ENCODE measurements at places on chromosomes 4 and X.
A peak's percentile ranks its signal among the peaks of the same experiment; 100 is the strongest.

DNA sequence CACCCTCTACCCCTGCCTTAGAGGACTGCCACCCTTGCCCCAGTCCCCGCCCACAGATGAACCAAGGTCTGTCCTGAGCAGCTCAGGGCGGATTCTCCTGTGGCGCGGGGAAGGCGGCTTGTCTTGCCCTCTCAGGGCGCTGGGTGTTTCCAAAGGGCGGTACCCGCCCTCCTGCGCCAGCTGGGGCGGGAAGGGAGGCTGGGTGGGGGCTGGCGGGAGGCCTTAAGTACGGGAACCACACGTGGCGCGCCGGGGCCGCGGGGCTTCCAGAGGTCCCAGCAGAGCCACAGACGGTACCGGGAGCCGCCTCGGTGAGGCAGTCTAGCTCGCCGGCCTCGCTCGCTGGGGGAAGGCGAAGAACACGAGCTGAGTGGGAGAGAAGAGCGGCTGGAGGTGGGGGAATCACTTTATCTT, 361.1 kb downstream of the MID1IP1 start:
- peak; percentile 29 for DNase-seq

DNA sequence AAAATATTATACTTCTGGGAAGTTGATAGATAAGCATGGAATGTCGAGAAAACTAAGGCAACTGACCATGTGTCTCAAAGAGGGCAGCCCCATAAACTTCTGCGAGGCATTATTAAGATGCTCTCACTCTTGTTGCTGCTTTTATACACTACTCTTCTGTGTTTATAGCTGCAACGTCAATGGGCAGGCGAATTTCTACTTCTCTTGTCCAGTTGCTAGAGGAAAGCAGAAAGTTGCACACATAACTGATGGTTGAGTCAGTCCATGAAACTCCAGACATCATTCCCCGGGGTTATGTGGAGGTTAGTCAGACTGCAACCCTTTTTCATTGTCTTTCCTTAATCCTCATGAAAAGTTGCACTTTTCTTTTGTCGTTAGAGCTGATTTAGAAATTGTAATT, 39.8 kb downstream of the VCX3B start:
- no peak for DNase-seq

- DNase-seq = no peak
Observed at GRCh38 chr4:21901281-21901680, 47.3 kb downstream of the KCNIP4 start.

DNA sequence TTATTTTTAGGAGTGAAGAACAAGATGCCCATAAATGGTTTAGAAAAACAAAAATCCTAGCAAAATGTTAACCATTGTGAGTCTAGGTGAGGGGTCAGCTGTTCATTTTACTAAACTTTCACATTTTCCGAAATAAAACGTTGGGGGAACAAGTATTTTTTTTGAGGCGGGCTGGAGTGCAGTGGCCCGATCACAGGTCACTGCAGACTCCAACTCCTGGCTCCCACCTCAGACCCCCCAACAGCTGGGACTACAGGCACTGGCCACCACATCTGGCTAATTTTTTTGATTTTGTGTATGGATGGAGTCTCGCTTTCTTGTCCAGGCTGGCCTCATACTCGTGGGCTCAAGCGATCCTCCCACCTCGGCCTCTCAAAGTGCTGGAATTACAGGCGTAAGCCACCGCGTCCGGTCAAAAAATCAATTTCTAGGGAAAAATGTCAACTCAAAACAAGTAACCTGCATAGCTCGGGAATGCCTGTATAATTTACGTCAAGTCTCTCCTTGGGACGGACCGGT, 742 bp upstream of the TAF1 start:
- DNase-seq = no peak

GRCh38 chr4:82754513-82755165, 44.0 kb downstream of the SCD5 start:
- DNase-seq = no peak

DNA sequence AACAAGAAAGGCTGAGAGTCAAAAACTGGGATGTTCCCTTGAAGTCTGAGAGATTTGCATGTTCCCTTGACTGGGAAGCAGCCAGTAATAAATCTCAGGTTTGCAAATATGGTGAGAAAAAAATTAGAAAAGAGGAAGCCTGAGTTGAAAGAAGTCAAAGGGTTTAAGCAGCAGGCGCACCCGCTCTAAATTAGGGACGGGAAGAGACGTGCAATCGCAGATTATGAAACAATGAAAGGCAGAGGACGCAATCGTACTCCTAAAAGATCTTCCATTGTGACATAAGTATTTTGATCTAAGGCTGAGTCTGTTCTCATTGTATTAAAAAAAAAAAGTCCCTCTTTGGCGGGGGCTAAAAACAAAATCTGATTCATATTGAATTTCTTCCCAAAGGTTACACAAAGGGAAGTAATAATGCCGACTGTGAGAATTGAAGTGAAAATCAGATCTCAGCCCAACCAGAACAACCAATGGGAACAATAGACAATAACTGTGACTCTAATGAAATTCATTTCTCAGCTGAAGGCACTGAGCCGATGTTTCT, 28.2 kb downstream of the SAT1 start:
- DNase-seq = no peak

- no peak for DNase-seq
Observed at GRCh38 chr4:786861-787300, 39.0 kb downstream of the CPLX1 start.

DNA sequence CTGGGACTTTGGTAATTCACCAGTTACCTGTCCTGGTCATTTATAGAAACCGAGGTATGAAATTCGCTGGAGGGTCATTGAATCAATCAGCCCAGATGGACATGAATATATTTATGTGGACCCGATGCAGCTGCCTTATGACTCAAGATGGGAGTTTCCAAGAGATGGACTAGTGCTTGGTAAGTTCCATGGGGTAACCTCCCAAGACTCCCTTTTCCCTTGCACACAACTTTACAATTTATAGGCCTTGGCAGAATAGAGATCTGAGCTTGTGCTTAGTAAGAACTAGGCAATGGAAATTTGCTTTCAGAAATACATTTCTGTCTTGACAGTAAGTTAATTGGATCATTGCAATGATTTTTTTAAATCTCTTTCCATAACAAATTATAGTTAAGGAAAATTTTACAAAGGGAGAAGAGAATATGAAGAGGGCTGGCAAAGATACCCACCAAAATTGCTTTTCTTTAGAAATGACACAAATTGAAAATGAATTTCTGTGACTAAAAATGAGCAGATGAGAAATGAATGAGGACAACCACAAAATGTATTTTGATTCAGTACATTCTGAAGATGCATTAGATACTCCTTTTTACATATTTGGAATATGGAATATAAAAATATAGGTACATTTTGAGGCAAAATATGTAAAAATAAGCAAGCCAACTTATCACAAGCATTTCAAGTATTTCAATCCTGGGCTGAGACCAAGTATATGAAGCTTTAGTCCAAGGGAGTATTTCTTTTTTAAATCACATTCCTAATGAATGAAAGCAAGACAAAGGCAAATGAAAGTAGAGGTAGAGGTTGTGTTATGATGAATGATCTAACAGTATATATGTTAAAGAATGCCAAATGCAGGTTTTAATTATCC, 45.9 kb downstream of the PDGFRA start:
- no peak for DNase-seq

GRCh38 chr4:20682853-20683252, 17.4 kb upstream of the PACRGL start:
- DNase-seq = no peak

DNA sequence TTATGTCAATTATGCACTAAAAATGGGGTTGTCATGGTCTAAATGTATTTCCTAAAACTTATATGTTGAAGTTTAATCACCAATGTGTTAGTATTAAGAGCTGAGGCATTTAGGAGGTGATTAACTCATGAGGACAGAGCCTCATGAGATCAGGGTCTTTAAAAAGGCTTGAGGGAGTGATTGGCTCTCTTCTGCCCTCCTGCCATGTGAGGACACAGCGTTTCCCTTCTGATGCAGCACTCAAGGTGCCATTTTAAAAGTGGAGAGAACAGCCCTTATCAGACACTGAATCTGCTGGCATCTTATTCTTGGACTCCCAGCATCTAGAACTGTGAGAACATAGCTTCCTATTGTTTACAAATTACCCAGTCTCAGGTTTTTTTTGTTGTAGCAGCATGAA, 581.7 kb downstream of the KCNIP4 start:
- DNase-seq = no peak

GRCh38 chrX:154465601-154466000, 7.5 kb downstream of the PLXNA3 start:
- DNase-seq = no peak

DNA sequence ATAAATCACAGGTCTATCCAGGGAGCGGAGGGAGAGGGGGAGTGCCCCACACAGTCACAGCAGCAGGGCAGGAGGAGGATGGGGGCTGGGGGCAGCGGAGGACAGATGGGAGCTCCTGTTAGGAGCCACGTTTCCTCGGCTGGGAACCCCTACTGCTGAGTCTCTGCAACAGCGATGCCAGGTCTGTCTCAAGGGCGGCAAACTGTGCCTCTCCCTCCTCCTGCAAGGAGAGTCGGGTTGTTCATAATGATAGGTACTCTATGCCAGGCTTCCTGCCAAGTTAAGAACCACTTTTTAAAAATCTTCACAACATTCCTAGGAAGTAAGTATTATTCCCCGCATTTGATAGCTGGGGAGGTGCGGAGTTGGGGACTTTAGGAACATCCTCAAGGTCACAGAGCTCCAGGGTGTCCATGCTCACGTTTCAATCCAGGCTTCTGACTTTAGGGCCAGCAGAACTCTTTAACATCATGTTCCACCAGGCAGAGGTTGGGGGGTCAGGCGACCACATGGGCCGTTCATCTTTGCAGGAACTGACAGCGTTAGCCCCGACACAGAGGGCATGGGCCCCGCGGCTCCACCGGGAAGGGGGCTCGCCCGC, 98.3 kb upstream of the MAML3 start:
- no peak for DNase-seq

DNA sequence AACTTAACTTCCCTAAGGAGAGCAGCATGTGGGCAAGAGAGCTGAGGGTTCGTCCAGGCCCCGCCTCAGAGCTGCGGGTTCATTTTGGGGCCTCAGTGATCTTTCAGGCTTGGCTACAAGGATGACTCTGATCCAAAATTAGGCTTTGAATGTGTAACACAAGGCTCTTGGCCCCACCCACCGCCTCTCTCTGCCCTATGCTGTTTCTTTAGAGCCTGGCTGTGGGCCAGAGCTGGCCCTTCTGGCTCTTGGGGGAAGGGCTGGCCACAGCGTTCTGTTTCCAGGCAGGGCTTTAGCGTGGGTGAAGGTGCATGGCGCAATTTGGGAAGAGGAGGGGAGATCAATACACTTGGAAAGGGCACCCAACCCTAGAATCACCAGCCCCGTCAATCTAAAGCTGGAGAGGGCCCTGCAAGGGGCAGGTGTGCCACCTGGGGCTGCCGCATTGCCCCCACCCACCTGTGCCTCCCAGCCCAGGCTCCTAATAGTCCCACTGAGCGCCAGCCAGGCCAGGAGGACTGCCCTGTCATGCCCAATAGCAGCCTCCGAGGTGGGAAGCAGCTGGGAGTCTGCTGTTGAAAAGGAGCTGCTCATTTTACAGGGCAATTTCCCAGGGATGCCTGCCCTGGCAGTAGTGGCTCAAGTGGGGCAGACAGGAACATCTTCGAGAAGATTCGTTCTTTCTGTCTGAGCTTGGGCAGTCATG, 84.5 kb upstream of the MAML3 start:
- no peak for DNase-seq

DNA sequence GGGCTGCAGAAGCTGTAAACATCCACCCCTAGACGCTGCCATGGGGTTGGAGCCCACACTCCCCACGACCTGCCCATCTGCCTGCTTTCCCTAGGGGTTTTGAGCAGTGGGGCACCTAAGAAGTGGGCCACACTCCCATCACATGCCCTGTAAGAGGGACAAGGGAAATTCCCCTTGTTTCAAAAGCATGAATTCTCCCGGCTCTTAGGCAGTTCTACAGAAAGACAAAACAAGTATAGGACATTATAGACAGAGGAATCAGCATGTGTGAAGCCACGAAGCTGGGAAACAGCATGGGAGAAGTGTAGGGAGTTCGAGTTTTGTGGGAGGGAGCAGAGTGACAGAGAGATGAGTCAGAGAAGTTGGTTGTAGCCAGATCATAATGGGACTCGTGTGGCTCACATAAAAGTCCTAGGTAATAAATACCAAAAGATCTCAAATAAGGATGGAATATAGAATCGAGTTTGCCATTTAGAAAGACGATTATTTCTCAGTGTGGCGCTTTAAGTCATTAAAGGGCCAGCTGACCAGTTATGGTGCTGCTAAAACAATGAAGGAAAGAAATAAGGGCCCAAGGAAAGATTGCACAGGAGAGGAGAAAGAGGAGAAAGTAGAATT, 23.9 kb downstream of the APOO start:
- no peak for DNase-seq

DNA sequence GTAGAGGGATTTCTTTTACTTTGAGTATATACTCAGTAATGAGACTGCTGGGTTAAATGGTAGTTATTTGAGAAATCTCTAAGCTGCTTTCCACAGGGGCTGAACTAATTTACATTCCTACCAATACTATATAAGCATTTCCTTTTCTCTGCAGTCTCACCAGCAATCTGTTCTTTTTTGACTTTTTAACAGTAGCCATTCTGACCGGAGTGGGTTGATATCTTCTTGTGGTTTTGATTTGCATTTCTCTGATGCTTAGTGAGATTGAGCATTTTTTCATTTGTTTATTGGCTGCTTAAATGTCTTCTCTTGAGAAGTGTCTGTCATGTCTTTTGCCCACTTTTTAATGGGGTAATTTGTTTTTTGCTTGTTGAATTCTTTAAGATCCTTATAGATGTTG, 43.3 kb downstream of the SPCS3 start:
- DNase-seq = no peak

DNA sequence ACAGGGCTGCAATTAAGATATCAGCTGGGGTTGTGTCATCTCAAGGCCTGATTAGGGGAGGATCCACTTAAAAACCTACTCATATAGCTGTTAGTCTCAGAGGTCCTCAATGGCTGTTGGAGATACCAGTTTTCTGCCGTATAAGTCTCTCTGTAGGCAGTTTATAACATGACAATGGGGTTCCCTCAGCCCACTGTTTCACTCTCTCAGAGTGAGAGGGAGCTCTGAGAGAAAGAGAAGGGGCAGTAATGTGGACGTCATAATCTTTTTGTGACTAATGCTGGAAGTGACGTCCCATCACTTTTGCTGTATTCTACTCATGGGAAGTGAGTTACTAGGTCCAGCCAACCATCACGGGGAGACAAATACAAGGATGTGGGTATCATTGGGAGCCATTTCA, 70.3 kb downstream of the STIM2 start:
- DNase-seq = no peak

- no peak for DNase-seq
Observed at GRCh38 chr4:168699224-168699878, 202.5 kb downstream of the PALLD start.

DNA sequence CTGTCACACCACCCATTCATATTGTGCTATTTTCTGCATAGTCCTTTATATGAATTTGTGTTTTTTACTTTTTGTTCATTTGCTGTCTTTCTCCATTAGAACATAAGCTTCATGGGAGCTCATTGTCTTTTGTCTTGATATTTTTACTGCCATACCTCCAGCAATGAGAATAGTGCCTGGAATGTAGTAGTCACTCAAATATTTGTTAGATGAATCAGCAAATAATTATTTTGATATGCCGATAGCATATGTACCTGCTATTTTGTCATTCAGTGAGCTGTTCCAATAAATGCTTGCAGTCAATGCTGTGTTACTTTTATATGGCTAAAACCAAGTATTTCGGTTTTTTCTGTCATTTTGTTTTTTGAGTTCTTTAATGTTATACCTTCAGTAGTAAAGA, 43.5 kb upstream of the SLC25A31 start:
- DNase-seq = no peak

GRCh38 chr4:152107736-152108500, 347.1 kb upstream of the GATB start:
- no peak for DNase-seq

- no peak for DNase-seq
Observed at GRCh38 chr4:168502861-168503260, 6.0 kb downstream of the PALLD start.

- no peak for DNase-seq
Observed at GRCh38 chr4:169571435-169571834, 40.9 kb downstream of the NEK1 start.
